NCI-H1694 treated with DMSO at 0.1 percent for 48 hours (cell line): ENCODE measurements at places on chromosomes 12 and 14.

DNA sequence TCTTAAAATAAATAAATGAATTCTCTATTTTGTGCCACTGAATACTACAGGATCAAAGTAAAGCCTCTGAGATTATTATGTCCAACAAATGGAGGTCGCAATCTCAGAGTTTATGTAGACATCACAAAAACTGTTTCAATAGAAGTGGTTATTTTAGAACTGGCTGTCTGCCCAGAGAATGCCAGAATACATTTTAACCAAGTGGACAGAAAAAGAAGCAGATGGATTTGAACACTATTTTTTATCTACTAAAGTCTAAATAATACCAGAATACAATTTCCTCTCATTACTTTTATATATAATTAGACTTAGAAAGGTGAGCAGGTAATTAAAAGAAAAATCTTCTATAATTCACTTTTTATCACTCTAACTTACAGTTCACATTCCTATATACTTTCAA lies 118.3 kb downstream of the MED13L start:
- DNase-seq: peak; percentile 25

DNA sequence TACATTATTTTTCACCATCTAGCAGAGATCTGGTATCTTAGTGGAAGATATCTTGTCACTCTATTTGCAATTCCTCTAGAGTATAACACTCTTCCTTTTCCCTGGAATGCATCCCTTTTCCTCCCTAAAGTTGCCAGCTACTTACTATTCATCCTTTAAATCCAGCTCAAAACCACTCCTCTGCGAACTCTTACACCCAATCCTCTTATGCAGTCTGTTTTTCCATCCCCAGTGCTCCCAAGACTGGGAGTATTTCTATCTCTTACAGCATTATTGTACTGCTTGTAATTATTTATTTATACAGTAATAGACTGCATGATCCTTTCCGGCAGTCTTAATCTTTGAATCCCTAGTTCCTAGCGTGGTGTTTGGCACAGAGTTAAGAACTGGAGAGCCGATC lies 2.9 kb upstream of the SRGAP1 start:
- DNase-seq: no peak

DNA sequence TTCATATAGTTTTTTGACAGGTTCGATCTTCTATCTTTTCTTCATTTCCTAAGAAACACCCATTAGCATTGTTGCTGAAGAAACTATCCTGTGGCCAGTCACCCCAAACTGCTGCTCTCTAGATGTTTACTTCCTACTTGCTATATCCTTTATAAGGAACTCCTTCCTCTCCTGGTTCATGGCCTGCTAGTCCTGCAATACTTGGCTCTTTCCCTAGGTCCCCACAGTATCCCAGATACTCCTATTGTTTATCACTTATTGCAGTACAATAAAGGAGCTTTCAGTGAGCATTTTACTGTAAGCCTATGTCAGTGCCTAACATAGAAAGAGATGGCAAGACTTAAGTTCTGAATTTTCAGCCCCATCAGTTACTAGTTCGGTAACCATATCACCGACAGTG lies 2.8 kb downstream of the ALDH6A1 start:
- no peak for DNase-seq

GRCh38 chr12:50203691-50204090 lies 36.5 kb upstream of the CERS5 start:
- DNase-seq: no peak

GRCh38 chr12:110355073-110355472 lies 48.4 kb downstream of the ANAPC7 start:
- DNase-seq: peak; percentile 57

GRCh38 chr12:117574655-117575054 lies 213.2 kb upstream of the NOS1 start:
- DNase-seq: no peak

DNA sequence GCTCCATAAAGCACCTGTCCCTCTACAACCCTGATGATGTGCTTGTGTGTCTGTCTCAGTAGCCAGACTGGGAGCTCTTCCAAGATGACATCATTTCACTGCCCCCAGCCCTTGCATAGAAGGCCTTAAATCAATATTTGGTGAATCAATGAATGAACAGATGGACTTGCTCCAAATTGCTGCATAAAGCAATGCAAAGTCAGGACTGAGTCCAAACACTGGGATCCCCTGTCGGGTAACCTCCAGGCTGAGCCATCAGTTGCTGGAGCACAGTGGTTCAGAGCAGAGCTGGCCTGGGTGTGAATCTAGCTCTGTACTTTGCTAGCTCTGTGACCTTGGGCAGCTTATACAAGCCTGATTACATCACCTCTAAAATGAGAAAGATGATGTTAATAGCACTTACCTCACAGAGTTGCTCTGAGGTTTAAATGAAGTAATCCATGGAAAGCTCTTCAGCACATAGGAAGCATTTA lies 120.3 kb upstream of the VASH1 start:
- DNase-seq: peak; percentile 84

GRCh38 chr14:93009471-93010129 lies 86.7 kb downstream of the CHGA start:
- DNase-seq: no peak
